Fibroblast of villous mesenchyme (primary cell): ENCODE measurements at places on chromosomes 7 and 10. TPM values are rescaled to one million over a fixed set of nuclear protein-coding genes. Genes with fewer than 3 reads are reported as not detected.

Gene LRRTM3
- under 0.01 TPM in 1 of 2 replicates, not detected in the other for total RNA-seq

DNA sequence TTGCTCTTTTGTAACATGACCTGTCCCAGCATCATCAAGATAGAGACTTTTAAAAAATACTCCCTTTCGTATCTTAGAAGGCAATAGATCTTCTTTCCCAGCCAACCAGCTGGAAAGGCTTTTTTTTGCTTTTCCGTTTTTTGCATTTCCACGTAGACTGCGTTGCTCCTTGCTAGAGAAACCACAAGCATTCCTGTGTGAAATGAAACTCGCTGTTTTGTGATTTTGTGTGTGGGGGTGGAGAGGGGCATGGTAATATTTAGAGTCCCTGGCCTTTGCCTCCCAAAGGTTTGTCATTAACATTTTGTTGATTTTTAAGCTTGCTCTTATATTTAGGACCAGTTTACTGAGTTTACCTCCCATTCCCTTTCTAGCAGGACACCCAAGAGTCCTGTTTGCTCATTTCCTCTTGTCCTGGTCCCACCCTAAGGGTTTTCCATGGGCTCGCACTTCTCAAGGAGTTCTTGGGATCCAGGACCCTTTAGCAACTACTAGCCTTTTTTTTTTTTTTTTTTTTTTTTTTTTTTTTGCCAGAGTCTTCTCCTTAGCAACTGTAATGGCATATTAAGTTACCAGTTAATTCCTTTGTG lies 243.6 kb downstream of the BICC1 start:
- DNase-seq, result peak; percentile 73

DNA sequence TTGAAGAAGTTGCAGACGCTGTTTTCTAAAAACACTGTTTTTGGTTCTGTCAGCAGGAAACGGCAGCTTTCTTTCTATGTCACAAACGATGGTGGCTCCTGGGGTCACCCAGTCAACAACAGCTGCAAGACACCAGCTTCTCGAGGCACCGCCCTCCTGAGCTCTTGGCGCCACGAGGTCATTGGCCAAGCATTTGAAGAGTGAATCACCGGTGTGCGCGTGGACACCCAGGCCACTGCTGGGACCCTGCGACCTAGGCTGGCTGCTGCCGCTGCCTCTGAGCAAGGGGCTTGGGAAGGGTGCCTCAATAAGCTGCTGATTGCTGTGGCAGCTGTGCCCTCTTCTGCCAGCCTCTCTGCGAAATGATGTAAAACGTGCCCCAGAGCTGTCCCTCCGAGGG lies 22.5 kb upstream of the VIPR2 start:
- no peak for DNase-seq

DNA sequence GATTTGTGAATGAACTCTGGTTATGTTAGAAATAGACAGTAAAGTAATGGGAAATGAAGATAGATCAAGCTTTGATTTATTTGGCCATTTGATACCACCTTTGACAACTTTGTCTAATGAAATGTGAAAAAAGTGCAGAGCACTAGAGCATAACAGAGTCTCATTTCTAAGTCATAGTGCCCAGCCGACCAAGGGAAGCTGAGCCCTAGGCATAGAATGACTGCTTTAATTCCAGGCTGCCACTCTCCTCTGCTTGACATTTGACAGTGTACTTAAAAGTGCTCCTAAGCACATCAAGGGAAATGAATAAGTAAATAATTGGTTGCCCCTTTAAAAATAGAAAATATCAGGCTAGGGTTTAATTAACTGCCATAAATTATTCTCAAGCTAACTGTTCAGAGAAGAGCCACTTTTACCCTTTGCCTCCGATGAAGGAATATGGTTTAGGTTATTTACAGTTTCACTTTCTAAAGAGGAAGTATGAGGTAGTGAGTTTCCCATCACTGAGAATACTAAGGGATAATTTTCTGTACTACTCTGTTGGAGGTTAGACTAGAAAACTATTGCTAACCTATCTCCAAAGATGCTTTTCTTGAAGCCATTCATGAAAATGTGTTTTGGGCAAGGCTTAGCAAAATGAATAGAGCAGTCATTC lies 591.6 kb downstream of the REEP3 start:
- DNase-seq, result no peak

GRCh38 chr10:132146271-132146671 lies 40.5 kb upstream of the DPYSL4 start:
- DNase-seq, result no peak

GRCh38 chr10:131779661-131780394 lies 121.0 kb upstream of the PPP2R2D start:
- DNase-seq, result no peak
